Vein endothelial cell (primary cell): ENCODE measurements at places on chromosomes 5 and 9. TPM values are rescaled to one million over a fixed set of nuclear protein-coding genes. Genes with fewer than 3 reads are reported as not detected.

Gene FAM221B
- not detected in 2 replicates for total RNA-seq

Gene DIRAS2
- not detected in 2 replicates for total RNA-seq

Gene REEP2
- total RNA-seq = 4.2 and 4.6 TPM in 2 replicates

Gene FAM81B
- total RNA-seq = under 0.01 TPM in 1 of 2 replicates, not detected in the other

Gene INSYN2B
- total RNA-seq = 26.1 and 52.3 TPM in 2 replicates

Gene DHX29
- 26.8 and 39.6 TPM in 2 replicates for total RNA-seq

Gene ZDHHC11B
- under 0.01 TPM in 1 of 2 replicates, not detected in the other for total RNA-seq

Gene MRPL41
- 33.2 and 43.1 TPM in 2 replicates for total RNA-seq

Gene GMCL2
- total RNA-seq = under 0.01 TPM in 1 of 2 replicates, not detected in the other

Gene CCDC183
- 0.19 and 0.65 TPM in 2 replicates for total RNA-seq

Gene ADGRV1
- under 0.01 and 0.67 TPM in 2 replicates for total RNA-seq

Gene MYO10
- 133 and 138 TPM in 2 replicates for total RNA-seq

Gene DBH
- total RNA-seq = not detected in 2 replicates

Gene FAM153A
- not detected in 2 replicates for total RNA-seq
